Activated T-helper 17 cell treated with anti-CD3 and anti-CD28 coated beads, Interleukin-2, amount 50 U/mL, for 72 hours (primary cell): ENCODE measurements at places on chromosomes 2 and 18.

GRCh38 chr2:178152977-178153376 lies 40.7 kb downstream of the RBM45 start:
- no peak for ATAC-seq

DNA sequence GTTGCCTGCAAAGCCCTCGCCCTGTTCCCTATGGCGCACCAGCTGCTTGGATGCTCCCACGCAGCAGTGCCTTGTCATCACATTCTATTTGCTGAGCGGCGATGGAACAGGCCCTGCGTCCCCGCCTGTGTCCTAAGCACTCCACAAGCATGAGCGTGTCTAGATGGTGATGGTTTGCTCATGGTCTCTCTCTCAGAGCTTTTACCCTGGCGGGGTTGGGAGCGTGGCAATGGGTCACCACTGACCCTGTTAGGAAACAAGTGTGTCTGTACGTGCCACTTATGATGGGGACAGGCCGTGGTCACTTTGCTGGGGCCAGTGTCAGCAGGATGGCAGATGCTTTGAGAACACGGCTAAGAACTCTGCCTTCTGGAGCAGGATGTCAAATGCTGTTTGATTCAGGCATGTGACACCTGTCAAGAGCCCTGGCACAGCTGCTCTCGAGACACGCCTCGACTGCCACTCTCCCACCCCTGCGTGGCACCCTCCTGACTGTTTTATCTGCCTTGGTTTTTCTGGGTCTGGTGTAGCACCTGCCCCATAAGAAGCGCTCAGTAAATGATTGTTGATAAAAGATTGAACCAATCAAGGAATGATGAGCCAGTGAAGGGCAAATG lies 44.2 kb downstream of the RRM2 start:
- ATAC-seq: no peak

DNA sequence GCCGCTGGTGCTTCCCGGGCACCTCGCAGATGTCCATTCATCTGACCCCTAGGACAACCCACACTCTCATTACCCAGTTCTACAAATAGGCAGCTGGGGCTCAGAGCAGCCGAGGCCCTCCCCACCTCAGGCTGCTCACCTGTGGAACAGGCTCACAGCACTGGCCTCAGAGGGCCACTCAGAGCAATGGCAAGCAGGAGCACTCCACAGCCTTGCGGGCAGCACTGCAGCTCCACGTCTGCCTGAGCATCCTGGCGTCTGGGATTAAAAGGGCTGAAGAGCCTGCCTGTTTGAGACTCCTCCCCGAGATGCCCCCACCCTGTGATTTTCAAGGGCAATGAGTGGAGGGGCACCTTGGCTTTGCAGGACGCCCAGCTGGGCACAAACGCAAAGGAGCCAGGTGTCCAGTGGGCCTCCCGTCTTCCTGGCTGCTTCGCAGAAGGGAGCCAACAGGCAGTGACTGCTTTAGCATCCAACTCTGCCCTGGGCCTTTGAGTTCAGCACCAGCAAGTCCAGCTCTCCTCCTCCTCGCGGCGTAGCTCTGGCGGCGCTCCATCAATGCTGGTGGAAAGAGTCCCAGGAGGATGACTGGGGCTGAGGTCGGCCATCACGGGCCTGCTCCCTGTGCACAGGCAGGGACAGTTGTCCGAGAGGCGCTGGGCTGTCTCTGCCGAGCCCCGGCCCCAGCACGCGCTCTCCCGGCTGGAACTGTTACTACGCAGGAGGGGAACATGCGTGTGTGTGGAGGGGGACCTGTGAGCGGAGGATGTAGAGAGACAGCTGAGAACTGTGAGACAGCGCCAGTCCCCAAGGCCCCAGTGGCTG lies 297.2 kb downstream of the NDUFA10 start:
- ATAC-seq: no peak

- ATAC-seq: no peak
Measured at GRCh38 chr2:85893428-85894258, 4.9 kb upstream of the ST3GAL5 start.

DNA sequence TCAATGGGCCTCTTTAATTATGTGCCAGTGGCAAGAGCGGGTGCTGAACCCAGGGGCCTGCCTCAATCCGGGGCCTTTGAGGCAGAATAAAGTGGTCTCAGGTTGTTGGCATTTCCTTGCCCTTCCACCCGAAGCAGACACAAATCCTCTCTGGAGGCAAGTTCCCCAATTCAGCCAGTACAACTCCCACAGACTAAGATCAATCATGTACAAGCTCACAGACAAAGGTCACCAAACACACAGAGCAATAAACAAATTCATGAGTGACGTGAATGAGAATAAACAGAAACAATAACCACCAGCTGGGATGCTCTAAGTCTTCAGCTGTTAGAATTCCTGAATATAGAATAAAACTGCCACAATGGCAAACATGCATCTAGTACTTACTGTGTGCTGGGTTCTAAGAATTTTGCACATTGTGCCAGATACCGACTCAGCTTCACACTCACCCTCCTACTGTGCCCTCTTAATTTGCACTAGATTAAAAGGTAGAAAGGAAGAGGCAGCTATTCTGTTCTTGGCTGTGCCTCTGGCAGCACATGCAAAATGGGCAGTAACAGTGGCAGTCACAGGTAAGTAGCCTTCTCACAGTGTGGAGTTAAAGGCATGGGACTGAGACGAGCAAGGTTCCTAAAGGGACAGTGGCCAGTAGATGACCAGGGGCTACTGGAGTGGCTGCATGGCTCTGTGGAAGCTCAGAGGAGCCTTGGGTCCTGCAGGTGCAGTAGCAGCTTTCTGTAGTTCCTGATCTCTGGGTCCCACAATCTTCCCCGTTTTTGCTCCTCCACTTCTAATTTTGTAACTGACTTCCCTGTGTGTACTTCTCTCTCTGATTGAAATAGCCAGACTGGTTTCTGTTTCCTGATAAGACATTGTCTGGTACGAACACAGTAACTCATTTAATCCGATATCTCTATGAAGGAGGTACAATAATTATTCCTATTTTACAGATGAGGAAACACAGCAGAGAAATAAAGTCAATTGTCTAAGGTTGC lies 34.6 kb upstream of the IL1B start:
- ATAC-seq: no peak

DNA sequence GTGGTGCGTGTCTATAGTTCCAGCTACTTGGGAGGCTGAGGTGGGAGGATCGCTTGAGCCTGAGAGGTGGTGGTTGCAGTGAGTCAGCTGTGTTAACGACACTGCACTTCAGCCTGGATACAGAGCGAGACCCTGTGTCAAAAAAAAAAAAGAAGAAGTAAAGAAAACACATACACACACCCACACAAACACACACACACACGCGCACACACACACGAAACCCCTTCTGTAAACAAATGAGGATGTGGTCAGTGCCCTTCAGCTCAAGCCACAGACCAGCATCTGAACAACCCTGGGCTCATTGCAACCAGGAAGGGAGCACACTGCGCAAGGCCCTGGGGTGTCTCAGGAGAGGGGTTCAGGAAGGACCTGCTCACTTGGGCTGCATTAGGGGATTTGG lies 47.9 kb upstream of the KCNF1 start:
- peak; percentile 18 for ATAC-seq

GRCh38 chr2:39484620-39485495 lies 47.8 kb upstream of the MAP4K3 start:
- no peak for ATAC-seq
